ENCODE measurements at places on chromosomes 2 and 18.

- no peak for DNase-seq
These were observed 22.9 kb downstream of the ITGAV start for GRCh38 chr2:186612555-186613440.

DNA sequence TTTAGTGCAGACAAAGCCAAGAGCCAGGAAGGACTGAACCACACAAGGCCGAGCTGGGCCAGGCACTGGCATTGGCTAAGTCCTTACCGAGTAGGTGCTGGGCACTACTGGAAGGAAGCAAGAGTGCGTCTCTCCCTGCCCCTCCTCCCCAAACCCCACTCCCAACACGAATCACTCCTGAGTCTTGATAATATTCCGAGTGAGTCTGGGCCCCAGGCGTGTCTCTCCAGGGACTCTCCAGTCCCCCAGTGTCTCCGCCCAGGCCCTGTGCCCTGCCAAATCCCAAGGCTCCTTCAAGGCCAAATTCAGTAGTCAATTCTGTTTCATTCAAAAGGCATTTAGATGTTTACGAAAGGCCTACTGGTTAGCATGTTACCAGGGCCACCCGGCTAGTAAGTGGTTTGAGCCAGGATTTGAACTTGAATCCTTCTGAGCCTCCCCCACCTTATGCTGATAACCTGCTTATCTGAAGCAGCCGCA lies 82.8 kb downstream of the GLI2 start:
- DNase-seq = peak; percentile 60

GRCh38 chr2:241739651-241740050 lies 5.2 kb downstream of the D2HGDH start:
- peak; percentile 74 for DNase-seq

- no peak for DNase-seq
These were observed 28.2 kb downstream of the AQP12A start for GRCh38 chr2:240719676-240720545.

- DNase-seq = no peak
These were observed 181.8 kb downstream of the THADA start for GRCh38 chr2:43414033-43414432.

DNA sequence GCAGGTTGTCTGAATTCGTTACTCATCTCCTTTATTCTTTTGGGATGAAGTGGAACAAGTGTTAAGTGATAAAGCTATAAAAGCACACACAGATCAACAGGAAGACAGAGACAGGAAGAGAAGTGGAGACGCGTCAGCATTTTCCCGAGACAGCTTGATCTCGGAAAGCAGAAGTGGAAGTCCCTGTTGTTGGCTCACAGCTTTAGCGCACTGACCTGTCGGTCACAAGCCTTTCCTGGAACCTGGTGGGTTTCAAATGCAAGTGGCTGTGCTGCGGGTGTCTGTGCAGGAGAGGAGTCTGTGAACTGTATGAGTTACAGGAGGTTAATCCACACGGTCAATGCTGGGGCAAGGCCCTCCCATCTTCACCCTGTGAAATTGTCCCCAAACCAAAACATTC lies 116.6 kb upstream of the PELI1 start:
- DNase-seq = no peak

- DNase-seq = no peak
These were observed 5.6 kb downstream of the ADCYAP1 start for GRCh38 chr18:910247-910646.

GRCh38 chr18:63834471-63835113 lies 52.9 kb upstream of the SERPINB2 start:
- DNase-seq = no peak

- no peak for DNase-seq
These were observed 35.6 kb downstream of the PPP3R1 start for GRCh38 chr2:68216454-68217310.

DNA sequence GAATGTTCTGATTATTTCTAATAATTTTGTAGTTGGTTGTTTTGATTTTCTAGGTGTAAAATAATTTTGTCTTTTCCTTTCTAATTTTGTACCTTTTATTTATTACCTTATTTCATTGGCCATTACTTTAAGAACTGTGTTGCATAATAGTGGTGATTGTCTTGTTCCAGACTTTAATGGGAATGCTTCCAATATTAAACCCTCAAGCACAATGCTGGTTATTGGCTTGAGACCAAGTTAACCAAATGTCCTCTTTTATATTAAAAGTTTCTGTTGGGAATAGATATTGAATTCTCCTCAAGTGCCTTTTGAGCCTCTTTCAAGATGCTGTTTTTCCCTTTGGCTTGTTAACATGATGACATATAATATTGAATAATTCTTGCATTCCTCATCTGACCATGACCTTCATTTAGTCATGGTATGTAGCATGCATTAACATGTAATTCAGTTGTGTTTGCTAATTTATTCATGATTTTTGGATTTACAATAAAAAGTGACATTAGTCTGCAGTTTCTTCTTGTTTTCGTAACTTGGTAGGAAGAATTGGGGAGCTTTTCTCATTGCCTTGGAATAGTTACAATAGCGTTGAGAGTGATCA lies 141.7 kb downstream of the DIS3L2 start:
- no peak for DNase-seq

DNA sequence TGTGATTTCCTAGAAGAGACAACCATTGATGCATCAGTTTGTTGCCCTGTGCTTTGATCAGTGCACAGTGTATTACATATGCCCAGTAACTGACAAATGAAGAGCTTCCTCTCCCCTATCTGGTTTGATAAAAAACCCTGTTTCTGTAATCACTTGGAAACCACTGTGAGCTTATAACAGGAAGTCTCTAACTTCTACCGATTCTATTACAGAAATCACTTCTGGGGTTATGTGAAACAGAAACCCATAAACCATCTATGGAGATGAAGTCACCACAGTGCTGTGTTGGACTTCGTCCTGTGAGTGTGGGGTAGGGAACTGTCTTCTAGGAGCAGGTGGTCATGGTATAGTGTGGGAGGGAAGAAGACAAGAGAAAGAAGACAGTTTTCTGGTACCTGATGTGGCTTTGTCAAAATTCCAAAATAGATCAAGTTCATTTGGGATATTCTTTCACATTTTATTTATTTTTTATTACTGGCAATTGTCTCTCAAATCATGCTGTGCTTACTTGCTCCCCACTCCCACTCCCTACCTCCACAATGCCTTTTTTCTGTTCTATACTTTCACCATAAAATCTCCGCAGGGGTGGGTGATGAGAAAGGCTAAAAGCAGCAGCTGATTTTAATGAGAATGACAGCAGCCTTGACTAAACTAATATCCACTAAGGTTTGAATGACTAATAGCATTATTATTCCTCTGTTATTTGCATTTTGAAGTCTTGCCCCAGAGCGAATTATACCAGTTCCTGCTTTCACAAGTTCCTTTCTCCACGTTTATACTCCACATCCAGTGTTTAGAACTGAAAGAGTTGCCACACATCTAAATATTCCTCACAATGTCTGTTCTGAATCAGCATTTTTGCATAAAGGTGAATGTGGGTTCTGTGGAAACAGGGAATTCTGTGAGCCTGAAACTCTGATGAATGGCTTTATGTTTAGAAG lies 41.7 kb upstream of the RND3 start:
- no peak for DNase-seq

GRCh38 chr2:180625006-180625844 lies 355.2 kb upstream of the UBE2E3 start:
- peak; percentile 6 for DNase-seq

- peak; percentile 94 for DNase-seq
These were observed 57.4 kb downstream of the TRPM8 start for GRCh38 chr2:233974530-233975071.

GRCh38 chr2:171294608-171295007 lies 133.9 kb upstream of the TLK1 start:
- no peak for DNase-seq

GRCh38 chr2:177161741-177162460 lies 50.7 kb upstream of the HNRNPA3 start:
- DNase-seq = no peak

DNA sequence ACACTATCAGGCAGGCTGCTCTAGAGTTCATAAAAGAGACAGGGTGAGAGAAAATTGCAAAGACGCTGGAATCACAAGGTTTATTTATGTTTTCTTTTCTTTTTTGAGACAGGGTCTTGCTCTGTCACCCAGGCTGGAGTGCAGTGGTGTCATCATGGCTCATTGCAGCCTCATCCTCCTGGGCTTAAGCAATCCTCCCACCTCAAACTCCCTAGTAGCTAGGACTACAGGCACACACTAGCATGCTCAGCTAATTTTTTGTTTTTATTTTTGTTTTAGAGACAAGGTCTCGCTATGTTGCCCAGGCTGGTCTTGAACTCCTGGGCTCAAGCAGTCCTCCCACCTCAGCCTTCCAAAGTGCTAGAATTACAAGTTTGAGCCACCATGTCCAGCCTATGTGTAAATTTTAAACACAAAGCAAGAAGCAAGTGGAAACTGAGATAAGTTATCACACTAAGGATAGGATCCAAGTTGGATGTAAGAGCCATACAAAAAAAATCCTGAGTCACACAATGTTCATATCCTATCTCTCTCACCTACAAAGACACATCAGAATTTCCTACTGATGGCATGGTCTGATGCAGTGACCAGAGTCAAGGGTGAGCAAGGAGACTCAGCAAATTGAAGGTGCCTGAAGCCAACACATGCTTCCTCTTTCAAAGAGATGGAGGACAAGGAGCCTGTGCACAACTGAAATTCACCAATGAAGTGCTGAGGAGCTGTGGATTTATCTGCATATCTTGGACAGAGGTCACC lies 31.4 kb downstream of the MYL12B start:
- no peak for DNase-seq

- DNase-seq = no peak
These were observed 93.9 kb downstream of the EVA1A start for GRCh38 chr2:75466708-75467311.

DNA sequence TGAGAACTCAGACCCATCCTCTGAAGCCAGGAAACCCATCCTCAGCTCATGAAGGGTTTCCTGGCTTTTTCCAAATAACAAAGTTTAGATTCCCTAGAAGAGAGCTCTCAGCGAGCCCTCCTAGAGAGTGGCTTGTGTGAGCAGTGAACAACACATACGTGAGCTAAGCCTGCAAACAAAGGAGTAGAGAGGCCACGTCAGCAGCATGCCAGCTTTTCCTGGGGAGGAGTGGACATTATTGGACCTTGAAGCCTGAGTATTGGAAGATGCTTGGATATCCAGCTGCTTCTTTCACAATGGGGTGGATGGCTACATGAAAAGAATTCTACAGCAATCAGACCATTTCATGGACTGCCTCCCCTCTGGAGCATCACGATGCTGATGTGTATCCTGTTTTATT lies 21.1 kb downstream of the KIF5C start:
- no peak for DNase-seq

GRCh38 chr2:233235977-233236376 lies 15.5 kb upstream of the ATG16L1 start:
- no peak for DNase-seq

DNA sequence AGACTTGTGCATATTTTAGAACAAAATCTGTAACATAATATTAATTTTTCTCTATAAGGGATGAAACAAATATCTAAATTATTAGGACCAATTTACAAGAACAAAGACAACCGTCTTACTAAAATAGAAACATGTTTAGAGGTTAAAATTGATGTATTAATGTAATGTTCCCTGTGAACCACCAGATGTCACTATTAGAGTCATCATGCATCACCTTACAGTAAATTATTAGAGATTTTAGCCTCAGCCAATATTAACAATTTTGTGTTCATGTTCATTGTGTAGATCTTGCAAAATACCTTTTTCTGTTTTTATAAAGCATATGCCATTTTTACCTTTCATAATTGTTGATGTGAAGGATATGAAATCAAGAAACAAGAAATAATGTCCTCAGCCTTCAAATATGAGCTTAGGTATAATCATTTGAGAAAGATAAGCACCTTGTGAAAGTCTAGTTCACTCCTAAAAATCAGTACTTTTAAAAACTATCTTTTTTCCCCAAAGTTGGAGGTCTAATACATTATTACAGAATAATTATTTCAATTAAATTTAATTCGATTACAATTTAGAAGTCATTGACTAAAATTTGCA lies 344.3 kb upstream of the KCNH7 start:
- no peak for DNase-seq

DNA sequence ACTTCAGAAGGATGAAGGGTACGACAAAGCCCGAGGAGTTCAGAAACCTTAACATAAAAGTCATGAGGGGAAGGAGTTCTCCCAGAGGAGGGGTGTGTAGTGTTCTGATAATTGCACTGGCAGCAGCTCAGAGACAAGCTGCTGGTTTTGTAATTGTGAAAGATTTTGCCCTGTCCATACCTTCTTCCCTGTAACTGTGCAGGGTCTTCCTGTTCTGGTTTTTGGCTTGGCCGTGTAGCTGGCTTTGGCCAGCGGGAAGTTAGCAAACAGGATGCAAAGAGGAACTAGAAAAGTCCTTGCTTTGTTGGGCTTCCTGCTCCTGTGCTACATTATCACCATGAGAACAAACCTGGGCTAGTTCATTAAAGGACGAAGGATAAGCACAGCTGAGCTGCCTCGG lies 160.8 kb downstream of the LPIN1 start:
- no peak for DNase-seq

DNA sequence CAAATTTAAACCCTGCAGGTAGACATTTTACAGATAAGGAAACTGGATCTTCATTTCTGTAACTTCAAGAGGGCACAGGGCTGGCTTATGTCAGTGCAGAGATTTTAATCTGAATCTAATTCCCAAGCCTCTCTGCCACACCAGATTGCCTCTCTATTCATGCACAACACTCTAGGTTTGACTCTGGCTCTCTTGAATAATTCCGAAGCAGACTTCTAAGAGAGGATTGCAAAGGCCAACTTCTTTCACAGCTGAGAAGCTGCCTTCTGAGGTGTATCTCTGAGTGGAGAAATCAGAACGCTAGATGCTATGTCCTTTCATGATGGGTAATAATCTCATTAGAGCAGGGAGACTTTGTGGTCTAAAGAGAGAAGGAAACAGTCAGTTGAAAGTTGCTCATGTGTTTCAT lies 20.1 kb upstream of the MGAT5 start:
- no peak for DNase-seq

DNA sequence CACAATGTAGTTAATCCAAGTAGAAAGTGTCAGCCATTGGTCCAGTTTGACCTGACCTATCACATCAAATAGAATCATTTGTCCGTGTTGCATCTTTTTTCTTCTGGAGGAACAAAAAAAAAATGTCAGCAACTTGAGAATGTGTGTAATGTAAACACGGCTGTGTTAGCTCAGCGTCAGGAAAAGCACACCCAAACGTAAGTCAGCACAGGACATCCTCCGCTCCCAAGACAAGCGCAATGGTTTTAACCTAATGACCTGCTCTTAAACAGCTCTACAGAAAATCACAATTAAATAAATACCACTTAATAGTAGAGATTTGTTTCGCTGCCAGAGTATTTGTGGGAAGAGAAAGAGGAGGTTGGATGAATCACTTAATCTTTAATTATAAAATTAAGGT lies 59.4 kb downstream of the OSR1 start:
- no peak for DNase-seq

GRCh38 chr18:35861367-35862118 lies 110.9 kb upstream of the RMP24 start:
- DNase-seq = no peak

DNA sequence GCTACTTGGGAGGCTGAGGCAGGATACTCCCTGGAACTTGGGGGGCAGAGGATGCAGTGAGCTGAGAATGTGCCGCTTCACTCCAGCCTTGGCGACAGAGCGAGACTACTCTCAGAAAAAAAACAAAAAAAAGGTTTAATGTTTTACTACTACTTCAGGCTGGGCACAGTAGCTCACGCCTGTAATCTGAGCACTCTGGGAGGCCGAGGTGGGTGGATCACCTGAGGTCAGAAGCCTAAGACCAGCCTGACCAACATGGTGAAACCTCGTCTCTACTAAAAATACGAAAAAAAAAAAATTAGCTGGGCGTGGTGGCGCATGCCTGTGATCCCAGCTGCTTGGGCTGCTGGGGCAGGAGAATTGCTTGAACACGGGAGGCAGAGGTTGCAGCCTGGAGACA lies 75.7 kb upstream of the ATIC start:
- no peak for DNase-seq

Data from H54 (cell line).